Dermis lymphatic vessel endothelial cell (primary cell): ENCODE measurements at places on chromosomes 4 and X. TPM values are rescaled to one million over a fixed set of nuclear protein-coding genes. Genes with fewer than 3 reads are reported as not detected.

The PTPN13 gene
- 0.09 and 0.98 TPM in 2 replicates for total RNA-seq

The F8A1 gene
- total RNA-seq, result 1.7 and 2.1 TPM in 2 replicates

The FAM149A gene
- 0.09 and 0.11 TPM in 2 replicates for total RNA-seq

The SH3RF1 gene
- total RNA-seq, result 7.0 and 7.6 TPM in 2 replicates

The KLHL5 gene
- total RNA-seq, result 136 and 154 TPM in 2 replicates

The PPBP gene
- not detected in 2 replicates for total RNA-seq

The IGSF1 gene
- total RNA-seq, result under 0.01 TPM in 1 of 2 replicates, not detected in the other
